ENCODE measurements at places on chromosomes 5 and 9.

DNA sequence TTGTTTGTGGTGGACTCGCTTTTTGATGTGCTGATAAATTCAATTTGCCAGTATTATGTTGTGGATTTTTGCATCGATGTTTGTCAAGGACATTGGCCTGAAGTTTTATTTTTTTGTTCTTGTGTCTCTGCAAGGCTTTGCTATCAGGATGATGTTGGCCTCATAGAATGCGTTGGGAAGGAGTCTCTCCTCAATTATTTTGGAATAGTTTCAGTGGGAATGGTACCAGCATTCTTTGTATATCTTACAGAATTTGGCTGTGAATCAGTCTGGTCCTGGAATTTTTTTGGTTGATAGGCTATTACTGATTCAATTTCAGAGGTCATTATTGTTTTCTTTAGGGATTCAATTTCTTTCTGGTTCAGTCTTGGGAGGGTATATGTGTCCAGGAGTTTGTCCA is 141.4 kb upstream of the RGS7BP start:
- no peak for DNase-seq

- DNase-seq, result no peak
Observed at GRCh38 chr9:11257992-11258391, 645.2 kb upstream of the PTPRD start.

DNA sequence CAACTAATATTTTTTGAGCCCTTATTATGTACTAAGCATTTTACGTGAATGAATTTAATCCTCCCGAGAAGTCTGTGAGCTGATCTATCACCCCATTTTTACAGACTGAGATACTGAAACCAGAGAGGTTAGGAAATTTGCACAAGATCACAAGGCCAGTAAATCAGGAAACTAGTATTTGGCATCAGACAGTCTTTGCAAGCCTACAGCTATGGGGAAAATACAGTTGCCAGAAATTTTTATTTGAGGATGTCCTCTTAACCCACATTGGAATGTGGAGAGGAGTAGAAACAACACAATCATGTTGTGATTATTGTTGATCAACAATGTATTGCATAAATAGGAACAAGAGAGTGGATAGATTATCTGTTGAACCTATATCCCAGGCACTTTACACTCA is 2.3 kb upstream of the SLC46A2 start:
- peak; percentile 32 for DNase-seq

GRCh38 chr9:121075251-121076036 is 689 bp downstream of the CNTRL start:
- DNase-seq, result peak; percentile 66

DNA sequence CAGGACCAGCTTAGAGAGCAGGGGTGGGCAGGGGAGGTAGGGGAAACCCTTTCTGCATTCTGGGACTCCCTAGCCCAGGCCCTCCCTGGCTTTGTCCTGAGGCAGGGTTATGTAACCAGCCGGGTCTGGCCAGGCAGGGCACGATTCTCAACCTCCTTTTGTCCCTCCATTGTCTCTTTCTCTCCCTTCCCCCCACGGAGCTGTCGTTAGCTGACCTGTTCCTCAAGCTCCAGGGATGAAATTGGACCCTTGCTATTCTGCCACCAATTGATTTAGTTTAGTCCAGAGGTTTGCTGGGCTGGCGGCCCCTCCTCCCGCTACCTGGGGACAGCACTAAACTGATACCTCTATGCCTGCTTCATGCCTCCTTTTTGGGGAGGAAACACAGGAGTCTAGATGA is 9.4 kb upstream of the NDST1 start:
- DNase-seq, result no peak

DNA sequence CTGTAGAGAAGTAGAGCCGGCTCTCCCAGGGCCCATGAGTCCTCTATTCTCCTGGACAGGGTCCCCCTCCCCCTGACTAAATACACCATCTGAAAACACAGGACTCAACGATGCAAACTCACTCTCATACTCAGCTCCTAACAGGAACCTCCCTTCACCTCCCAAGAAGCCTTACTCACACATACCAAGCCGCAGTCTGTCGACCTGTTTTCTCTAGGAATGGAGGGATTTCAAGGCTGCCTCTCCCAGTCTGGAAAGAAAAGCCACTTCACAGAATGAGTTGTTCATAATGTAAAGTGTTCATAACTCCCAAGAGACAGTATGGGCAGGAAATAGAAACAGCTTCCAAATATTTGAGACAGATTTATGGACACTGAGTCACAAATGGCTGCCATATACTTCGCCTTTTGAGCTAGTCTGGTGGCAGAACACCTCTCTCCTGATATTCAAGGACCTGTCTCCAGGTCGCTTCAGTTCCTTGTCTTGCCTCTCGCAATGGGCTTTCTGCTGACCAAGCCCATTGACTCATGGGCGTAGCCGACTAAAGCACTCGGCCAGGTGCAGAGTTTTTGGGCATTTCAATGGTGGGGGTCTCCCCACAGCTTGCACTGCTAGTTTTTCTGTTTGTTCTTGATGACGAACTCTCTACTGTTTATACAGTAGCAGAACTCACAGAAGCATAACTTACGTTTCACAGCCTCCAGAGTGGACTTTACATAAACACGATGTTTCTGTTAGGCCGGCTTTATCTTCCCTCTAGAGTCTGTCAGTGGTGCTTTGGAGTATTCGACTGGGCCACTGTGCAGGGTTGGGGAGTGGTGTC is 25.0 kb upstream of the IL17B start:
- no peak for DNase-seq

DNA sequence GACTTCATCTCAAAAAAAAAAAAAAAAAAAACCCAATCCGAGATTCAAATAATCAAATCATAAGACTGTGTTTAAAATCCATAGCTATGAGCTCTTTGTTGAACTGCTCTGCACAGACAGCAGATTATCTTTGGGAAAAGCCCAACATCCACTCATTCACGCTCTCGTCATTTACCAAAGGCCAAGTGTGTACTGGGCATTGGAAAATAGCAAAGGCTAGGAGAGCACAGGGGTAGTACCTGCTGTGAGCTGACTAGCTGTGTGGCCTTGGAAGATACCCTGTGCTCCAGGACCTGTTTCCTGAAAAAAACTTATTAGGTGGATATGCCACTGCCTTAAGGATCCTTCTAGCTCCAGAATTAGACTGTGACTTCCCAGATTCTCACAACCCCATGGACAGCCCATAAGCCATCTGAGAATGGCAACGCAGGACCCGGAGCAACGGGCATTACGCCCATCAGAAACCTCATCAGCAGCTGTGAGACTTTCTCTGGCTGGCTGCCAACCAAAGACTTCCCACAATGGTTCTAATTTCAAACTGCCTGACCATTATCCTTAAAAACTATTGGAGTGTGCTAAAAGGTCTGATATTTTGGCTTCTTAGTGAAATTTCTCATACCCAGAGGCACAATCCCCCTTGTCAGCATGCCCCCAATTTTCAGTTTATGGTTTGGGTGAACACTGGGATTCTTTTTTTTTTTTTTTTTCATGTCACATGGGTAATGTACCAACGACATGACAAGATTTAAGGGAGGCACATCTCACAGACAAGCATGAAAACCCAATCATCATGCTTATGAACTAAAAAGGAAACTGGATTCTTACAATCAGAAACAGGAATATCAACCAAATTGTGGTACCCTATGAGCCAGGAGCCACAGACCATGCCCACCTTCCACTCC is 16.8 kb downstream of the SERINC5 start:
- DNase-seq, result no peak

GRCh38 chr9:8473244-8474020 is 673.9 kb upstream of the DMAC1 start:
- no peak for DNase-seq

GRCh38 chr9:117719161-117719920 is 15.1 kb downstream of the TLR4 start:
- DNase-seq, result no peak

GRCh38 chr5:122977319-122977718 is 59.2 kb downstream of the PPIC start:
- no peak for DNase-seq

DNA sequence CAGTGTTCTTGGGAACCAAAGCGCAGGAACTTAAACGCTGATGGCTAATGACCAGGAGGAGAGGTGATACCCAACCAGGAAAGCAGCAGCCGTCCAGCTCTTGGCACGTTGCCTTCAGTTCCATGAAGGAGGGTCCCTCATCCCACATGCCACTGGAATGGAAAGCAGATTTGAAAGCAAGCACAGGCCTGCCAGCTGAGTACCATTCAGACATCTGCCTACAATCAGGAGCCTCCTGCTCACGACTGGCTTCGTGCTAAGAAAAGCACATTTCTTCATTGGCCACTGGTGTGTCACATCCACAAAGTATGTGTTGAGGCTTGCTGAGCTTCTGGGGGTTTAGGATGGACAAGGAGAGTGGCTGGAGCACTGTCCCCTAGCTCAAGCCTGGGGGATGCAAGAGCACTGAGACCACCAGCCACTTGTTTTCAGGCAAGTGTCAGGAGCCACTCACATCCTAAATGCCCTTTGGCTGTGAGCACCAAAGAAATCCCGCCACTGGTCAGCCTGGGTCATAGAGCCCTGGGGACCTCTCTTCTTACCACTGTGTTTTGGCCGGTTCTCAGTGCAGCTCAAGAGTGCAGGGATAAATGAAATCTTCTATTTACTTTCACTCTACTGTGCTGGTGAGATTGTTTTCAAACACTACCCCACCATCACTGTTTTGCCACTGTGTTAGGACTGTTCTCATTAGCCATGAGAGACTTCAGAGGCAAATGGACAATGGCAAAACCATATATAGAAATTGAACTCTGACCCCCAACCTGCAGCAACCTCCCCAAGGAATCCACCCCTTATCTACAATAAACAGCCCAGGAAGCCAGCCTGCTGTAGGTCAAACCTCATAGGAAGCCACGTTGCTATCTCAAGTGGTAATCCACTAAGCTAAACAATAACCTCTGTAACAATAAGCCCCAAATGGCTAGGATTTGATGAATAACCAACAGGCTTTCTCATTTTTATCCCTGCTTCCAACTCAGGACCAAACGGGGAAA is 58.3 kb downstream of the MTX3 start:
- DNase-seq, result no peak

- no peak for DNase-seq
Observed at GRCh38 chr5:55108661-55109060, 6.2 kb downstream of the GZMA start.

- DNase-seq, result no peak
Observed at GRCh38 chr5:177477701-177478477, 4.5 kb upstream of the DBN1 start.
